ENCODE measurements at places on chromosomes 11 and 22. TPM values are rescaled to one million over a fixed set of nuclear protein-coding genes. Genes with fewer than 3 reads are reported as not detected.

The FGF19 gene
- polyA plus RNA-seq: not detected

- no peak for DNase-seq
These were observed 720 bp downstream of the PACS1 start for GRCh38 chr11:66070604-66071380.

The DRICH1 gene
- polyA plus RNA-seq: 0.17 TPM

- DNase-seq: no peak
These were observed 249.4 kb downstream of the SBF2 start for GRCh38 chr11:10044618-10045017.

DNA sequence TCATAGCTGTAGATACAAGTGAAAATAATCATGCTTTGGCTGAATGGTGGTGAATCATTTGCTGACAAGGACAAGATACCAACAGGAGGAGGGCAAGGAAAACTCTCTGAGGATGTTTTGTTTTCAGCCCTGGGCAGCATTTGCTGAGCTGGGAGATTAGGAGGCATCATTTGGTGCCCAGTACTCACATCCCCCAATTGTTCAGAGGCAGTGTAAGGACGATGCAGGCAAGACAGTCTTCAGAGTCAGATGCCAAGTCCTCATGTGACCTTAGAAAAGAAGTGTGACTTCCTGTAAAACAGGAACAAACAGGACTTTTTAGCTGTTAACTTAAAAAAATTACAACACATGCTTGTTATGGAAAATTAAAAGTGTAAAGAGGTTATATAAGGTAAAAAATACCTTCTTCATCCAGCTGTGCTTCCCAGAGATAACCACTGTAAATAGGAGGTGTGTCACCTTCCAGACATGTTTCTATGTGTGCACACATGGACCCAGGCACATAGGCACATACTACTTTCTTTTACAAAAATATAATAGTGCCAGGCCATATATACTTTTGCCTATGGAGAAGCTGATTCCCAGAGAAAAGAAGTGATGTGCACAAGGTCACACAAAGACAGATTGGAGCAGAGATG, 18.0 kb downstream of the CNTF start:
- DNase-seq: no peak

DNA sequence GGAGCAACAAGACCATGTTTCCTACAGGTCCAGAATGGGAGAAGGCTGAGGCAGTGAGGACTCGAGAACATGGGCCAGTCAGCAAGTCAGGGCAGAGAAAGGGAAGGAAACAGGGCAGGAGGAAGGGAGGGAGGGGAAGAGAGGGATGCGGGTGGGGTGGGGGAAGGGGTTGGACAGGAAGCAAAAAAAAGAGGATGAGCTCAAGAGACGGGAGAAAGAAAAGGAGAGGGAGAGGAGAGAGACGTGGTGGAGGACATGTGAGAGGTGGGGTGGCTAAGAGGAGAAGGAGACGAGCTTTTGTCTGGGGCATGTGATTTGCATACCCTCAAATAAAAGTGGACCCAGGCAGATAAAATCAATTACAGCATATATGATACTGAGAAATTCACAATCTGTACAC, 389.5 kb upstream of the B3GAT1 start:
- DNase-seq: no peak

DNA sequence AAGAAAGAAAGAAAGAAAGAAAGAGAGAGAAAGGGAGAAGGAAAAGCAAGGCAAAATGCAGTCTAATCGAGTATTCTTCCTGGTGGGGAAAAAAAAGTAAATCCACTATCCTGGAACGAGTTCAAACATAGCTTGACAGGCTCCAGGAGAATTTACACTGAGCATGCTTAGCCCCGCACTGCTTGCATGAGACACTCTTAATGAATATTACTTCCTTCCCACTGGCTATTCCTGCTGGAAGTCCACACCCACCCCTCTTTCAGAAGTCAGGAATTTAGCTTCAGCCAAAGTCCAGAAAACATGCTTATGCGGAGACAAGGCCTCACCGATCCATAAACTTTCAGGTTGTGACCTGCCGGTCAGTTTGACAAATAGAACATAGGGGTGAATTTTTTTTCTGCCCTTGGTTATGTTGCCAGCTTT, 251.8 kb upstream of the BLID start:
- DNase-seq: peak; percentile 45

The MN1 gene
- polyA plus RNA-seq: 2.7 TPM

The GRAMD4 gene
- 8.2 TPM for polyA plus RNA-seq

- no peak for DNase-seq
These were observed 90.1 kb upstream of the B3GAT1 start for GRCh38 chr11:134502153-134502550.

The BEST1 gene
- 2.6 TPM for polyA plus RNA-seq

The STK33 gene
- polyA plus RNA-seq: 8.3 TPM

The WNT7B gene
- polyA plus RNA-seq: 0.56 TPM

DNA sequence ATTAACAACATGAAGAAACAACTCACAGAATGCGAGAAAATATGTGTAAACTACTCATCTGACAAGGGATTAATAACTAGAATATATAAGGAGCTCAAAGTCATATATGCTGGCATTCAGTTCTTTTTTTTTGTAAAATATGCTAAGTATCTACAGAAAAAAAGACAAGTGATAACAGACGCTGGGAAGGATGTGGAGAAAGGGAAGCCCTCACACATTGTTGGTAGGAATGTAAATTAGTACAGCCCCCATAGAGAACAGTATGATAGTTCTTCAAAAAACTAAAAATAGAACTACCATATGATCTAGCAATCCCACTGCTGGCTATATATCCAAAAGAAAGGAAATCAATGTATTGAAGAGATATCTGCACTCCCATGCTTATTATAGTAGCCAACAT, 13.8 kb downstream of the GAB2 start:
- DNase-seq: no peak

DNA sequence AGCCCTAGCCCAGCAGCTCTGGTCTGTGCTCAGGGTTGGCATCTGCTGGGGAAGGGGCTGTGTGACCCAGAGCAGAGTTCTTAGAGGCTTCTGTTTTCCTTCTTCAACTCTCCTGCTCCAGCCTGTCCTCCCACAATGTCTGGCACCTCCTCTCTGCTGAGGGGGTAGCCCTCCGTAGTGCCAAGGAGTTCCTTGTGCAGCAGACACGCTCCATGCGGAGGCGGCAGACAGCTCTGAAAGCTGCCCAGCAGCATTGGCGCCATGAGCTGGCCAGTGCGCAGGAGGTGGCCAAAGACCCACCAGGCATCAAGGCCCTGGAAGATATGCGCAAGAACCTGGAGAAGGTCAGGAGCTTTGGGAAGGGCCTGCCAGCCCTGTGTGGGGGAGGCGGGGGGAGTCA, 69.3 kb downstream of the CEP164 start:
- DNase-seq: no peak

Measured in AG04450 (cell line).